ENCODE measurements at places on chromosomes 16 and 17.

DNA sequence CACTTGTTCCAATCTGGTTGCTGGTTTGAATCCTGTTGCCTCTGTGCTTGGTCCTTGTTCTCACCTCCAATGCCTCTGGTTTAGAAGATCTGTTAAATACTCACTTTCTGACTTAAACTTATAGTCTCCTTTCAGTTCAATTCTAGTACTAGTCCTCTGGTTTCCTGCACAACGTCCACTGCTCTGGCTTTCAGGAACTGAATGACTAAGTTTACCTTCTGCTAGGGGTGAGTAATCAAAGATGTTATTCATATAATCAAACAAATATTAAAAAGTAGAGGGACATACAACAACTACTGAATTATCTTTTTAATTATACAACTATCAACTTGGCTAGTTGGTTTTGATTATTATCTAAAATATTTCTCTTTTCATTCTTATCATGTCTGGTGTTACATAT lies 496.4 kb upstream of the TOM1L1 start:
- DNase-seq, result no peak

- DNase-seq, result no peak
Measured at GRCh38 chr16:4015275-4016004, 100.8 kb downstream of the ADCY9 start.

DNA sequence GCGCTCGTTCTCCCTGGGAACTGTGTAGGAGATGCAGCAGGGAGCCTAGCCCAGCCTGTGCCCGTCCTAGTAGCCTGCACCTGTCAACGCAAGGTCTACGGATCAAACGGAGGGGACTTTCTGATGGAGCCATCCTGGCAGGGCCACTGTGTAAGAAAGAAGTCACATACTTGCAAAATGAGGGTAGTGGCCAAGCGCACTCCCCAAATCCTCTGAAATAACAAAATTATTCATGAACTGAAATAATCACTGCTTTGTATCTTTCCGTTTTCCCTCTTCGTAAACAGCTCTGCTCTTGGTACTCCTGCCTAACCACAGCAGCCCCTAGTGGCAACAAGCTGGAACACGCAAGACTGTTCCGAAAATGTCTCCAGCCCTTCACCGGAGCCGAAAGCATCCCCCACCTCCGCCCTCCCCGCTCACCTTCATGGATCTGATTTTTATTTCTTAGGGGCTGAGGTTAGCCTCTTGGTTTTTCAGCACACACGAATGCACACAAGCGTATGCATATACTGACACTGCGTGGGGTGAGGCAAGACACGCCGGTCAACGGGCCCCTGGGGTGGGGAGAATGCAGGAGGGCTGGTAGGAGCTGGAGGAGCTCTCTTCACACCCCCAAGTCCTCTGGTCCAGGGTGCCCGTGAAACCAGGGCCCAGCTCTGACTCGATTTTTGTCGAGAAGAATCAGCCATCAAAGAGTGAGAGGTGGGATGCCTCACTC lies 100.8 kb downstream of the ABCC12 start:
- peak; percentile 63 for DNase-seq

DNA sequence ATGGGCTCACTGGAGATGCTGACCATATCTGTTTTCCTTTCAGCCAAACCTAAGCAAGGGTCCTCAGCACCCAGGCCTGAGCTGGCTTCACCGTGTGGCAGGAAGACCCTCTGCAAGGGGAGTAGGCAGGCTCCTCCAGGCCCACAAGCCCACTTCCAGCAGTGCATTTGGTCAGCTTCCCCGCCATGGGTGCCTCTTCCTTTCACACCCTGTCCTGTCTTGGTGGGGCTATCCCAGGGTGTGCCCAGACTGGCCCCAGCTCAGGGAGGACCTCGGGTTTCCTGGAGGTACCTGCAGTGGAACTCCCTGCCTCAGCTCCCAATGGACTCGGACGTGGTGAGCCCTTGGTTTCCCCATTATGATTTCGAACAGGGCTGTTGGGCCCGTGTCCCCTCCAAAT lies 12.7 kb upstream of the KRTAP17-1 start:
- no peak for DNase-seq

- no peak for DNase-seq
Measured at GRCh38 chr16:69928856-69929400, 22.2 kb upstream of the CLEC18A start.

- peak; percentile 72 for DNase-seq
Measured at GRCh38 chr17:28950017-28950751, 1.1 kb downstream of the PHF12 start.

GRCh38 chr16:23857256-23857880 lies 21.6 kb downstream of the PRKCB start:
- DNase-seq, result no peak

GRCh38 chr16:27983244-27983643 lies 80.3 kb downstream of the GSG1L start:
- DNase-seq, result no peak

- DNase-seq, result no peak
Measured at GRCh38 chr16:85595812-85596502, 17.2 kb upstream of the GSE1 start.

- DNase-seq, result no peak
Measured at GRCh38 chr17:47724705-47725104, 8.3 kb upstream of the TBX21 start.

- DNase-seq, result no peak
Measured at GRCh38 chr16:69934751-69935150, 16.4 kb upstream of the CLEC18A start.

GRCh38 chr17:21252796-21253645 lies at the start of gene NATD1:
NATD1 (minus strand) TSS chr17:21253410; CDS start chr17:21253264, 146 bp downstream.
- peak; percentile 49 for DNase-seq

All from skin of body (tissue), 3 donors.